ENCODE measurements at places on chromosomes 1 and 21.

- no peak for DNase-seq
Measured at GRCh38 chr21:40208948-40209345, 341.7 kb downstream of the PCP4 start.

- no peak for DNase-seq
Measured at GRCh38 chr1:93692983-93693591, 11.4 kb upstream of the BCAR3 start.

GRCh38 chr1:208248991-208249696 is 5.0 kb upstream of the PLXNA2 start:
- no peak for DNase-seq

DNA sequence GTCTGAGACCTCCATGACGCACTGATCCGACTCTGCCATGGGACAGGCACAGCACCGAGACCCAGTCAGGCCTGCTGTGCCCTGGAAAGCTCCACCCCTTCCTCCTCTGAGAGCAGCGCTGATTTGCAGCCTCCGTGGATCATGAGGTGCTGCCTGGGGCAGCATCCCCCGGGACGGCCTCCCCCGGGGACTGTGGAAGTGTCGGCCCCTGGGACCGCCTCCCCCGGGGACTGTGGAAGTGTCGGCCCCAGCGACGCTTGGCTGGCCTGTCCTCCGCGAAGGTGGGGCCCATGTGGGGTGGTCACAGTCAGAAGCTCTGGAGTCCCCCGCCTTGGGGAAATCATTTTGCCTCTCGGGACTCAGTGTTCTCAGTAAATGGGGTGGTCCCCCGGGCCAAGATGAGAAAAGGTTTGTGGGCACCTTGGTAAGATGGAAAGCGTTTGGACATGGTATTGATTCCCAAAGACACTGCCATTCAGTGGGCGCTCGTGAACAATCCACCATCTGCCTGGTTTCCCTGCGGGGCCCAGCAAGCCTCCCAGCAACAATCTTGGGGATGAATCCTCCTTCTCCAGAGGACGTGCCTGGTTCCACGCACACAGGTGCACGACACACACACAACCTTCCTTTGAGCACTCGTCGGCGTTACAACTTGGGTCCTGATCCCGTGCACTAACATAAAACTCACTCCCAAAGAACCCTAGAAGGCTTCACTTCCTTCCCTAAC is 3.0 kb downstream of the TFF2 start:
- no peak for DNase-seq

DNA sequence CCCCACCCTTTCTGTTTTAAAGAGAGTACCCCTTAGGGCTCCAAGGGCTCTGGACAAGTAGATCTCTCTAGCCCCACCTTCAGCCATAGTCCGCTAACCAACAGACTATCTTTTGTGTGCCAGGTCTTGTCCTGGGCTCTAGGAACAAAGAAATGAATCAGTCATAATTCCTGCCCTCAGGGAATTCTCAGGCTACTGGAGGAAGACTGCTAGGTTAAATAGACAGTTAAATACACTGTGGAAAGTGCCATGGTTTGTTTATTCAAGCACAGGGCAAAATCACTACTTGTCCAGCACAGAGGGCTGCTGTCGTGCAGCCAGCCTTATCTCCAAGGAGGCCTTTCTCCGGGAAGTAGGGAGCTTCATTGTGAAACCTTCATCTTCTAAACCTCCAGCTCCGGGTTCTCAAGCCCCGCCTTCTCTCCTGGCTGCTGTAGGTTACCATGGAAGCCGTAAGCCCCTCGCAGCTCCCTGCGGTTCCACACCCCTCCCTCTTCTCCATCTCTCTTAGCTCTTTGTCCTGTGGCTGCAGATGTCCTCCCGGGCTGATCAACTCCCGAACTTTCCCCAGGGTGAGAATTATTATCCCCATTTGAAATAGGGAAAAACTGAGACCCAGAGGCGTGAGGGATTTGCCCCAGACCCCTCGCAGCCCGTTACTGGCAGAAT is 29.8 kb downstream of the SHISAL2A start:
- peak; percentile 43 for DNase-seq

DNA sequence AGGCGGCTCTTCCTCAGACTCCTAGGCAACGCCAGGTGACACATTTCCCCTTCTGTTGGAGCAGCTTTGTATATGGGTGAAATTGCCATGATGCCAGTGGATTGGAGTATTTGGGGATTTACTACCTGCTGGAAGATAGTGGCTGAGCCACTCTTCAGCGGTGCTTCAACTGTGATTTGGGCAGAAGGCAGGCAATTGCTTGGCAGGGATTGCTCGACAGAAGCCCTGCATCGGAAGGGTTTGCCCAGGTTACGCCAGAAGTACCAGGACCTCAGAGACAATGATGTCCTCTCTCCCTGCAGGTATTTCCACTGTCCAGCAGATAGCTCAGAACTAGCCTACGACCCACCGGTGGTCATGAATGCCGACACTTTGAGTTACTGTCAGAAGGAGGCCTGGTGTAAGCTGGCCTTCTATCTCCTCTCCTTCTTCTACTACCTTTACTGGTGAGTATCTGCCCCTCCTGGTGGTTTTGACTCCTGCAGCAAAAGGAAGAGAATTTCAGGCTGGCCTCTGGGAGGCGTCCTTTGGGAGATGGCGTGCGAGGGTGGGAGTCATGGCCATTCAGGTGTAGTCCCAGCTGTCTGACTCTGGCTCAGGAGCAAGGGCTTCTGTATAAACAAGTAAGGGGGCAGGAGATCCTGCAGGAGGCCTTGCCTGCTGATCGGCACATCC is 118.3 kb downstream of the CNIH3 start:
- no peak for DNase-seq

DNA sequence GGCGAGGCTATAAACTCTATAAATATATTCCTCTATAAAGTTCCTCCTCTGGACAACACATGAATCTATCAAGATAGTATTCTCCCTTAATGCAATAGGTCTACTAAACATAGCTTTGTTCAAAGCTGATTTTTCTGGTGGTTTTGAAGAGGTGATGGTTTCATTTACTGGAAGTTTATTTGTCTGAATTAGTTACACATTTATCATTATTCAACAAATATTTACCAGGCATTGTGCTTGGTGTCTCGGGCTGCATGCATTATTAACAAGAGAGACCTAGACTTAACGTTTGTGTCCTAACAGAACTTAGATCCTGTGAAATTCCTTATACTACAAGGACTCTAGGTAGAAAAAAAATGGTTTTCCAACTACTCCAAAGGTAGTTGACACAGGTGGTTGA is 511.4 kb upstream of the B3GALT2 start:
- no peak for DNase-seq

- peak; percentile 18 for DNase-seq
Measured at GRCh38 chr1:90114521-90115141, 119.7 kb downstream of the ZNF326 start.

GRCh38 chr1:171180670-171181069 is 4.4 kb upstream of the FMO2 start:
- no peak for DNase-seq

DNA sequence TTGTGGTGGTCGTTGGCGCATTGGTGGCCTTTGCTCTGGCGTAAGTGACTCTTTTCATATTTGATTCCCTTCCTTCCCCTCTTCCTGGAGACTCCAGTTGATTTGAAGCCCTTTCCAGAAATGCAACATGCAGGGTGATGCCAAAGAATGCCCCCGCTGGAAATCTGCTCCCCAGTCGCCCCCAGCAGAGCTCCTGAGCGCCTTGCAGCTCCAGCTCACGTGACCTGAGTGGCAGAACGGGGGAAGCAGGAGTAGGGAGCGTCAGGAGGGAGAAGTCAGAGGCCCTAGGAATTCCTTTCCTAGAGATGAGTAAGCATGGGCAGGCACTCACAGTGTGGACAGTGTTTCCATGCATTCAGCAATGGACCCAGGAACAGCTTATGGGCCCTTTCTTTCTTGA is 255.9 kb downstream of the CACNA1E start:
- DNase-seq, result no peak

DNA sequence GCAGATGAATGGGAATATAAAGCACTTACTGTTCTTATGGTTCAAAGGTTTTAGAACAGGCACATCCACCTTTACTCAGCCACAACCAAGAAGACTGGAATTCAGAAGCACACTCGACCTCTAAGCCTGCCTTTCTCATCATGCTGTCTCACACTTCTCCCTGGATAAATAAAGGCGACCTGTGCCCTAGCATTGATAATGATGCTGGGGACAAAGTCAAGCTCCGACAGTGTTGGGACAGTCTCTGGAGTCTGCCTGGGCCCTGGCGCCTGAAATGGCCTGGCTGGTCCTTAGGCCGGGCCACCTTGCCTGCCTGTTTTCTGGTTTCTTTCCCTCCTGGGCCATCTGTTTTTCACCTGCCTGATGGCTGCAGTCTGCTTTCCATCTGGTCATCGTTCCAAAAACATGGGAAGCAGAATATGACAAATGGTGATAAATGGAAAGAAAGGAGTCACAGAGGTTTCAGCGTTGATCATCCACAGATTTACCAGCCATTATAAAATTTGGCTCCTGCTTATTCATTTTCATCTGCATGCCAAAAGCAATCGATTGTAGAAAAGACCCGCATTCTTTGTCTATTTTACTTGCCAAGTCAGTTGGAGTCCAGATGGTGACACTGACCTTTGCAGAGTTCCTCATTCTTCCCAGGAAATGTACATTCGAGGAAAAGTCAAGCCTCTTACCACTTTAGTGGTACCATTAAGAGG is 91.2 kb upstream of the KCNJ15 start:
- no peak for DNase-seq

- no peak for DNase-seq
Measured at GRCh38 chr1:168004531-168004930, 67.7 kb upstream of the MPC2 start.

- no peak for DNase-seq
Measured at GRCh38 chr1:230760360-230760827, 13.2 kb downstream of the CAPN9 start.

DNA sequence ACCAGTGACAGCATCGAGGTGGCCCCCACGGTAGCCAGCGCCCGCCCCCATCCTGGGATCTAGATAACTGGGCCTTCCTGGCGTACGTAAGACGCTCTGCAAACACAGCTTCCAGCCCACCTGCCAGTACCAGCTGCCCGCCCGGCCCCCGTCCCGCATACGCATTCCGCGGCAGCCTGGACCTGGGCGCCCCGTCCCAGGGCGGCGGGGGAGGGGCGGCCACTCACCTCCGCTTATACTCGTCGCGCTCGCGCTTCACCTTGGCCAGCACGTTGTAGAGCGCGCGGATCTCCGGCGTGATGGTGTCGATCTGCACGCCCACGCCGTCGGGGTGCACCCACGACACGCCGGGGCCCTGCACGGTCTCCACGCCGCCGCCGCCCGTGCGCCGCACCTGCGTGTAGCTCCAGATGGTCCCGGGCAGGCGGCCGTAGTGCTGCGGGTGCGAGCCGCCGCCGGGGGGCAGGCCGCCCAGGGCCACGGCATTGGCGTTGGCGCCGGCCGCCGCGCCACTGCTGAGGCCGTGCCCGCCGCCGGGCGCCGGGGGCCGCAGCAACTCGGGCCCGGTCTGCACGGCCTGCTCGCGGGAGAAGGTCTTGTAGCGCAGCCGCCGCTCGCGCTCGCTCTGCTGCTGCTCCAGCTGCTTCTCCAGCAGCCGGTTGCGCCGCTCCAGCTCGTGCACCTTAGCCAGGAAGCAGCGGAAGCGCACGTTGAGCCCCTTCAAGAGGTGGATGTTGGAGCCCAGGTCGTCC is 859 bp downstream of the IFFO2 start:
- no peak for DNase-seq

DNA sequence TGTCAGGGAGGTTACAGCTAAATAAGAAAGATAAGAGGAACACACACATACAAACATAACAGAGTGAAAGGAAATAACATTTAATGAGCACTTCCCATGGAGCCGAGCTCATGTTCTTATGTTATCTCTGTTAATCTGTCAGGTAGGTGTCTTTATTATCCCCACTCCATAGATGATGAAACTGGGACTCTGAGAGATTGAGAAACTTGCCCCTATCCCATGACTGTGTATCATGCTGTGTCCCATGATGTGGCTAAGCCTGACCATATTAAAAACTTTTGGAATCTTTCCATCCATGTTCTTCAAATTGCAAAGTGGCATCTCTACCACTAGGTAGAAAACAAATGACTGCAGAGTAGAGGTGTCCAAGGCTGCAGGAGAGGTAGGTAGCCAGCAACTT is 285.2 kb upstream of the SGIP1 start:
- no peak for DNase-seq

DNA sequence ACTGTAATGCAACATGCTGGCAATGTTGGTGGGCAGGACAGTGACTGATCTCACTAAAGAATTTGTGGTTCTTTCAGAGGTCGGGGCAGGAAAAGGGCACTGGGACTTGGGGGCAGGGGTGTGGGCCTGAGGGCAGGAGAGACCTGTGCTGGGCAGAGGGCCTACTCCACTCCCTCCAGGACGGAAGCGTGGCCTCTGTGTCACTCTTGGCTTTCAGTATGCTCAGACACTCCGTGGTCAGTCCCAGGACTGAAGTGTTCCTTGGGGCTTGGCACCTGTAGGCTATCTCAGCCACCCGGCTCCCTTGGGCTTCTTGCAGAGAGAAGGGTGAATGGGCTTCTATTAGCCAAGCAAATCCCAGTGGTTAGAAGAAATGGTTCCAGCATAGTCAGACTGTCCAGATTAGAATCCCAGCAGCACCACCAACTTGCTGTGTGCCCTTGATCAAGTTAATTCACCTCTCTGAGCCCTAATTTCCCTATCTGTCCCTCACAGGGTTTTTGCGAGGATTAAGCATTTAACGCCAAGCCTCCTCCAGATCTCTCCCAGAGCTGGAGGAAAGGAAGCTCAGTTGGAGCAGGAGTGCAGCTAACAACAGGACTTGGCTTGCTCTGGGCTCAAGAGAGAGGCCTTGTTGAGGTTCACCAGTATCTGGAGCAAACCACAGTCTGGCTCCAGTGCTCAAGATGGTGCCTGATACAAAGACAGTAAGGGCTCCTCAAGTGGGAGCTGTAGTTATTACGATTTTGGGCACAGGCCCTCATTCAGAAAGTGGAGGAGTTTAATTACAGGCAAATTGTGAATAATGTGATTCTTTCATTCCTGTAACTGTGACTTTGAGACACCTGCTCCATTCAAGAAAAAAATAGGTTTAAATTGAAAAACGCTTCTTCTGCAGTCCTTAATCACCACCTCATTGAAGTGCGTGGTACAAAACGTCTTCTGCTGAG is 57.7 kb upstream of the LRP8 start:
- DNase-seq, result no peak

GRCh38 chr1:115404911-115405310 is 66.9 kb upstream of the NGF start:
- DNase-seq, result no peak

- peak; percentile 25 for DNase-seq
Measured at GRCh38 chr1:12047120-12047876, 15.8 kb upstream of the TNFRSF8 start.

GRCh38 chr21:42837421-42838211 is 41.7 kb downstream of the WDR4 start:
- DNase-seq, result no peak

GRCh38 chr1:48644190-48644900 is 132.3 kb downstream of the BEND5 start:
- DNase-seq, result no peak

DNA sequence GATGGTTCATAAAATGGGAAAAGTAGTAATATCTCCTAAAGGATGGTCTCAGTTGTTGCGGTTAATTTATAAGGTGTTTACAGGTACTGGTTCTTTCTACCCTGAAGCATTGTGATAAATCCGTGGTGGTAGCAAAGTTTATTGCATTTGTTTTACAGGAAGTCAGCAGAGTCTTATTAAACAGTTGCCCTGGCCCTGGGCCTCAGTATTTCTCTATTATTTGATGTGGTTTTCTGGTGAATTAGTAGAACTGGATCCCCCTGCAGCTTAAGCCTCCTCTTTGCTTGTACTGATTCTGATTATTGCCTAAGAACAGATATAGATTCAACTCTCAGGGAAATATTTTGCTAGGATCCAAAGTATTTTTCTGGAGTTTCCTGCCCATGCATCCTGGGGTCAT is 76.4 kb upstream of the CD55 start:
- no peak for DNase-seq

GRCh38 chr1:24694380-24694843 is 50.8 kb upstream of the CLIC4 start:
- peak; percentile 72 for DNase-seq

Measured in AG09309 (cell line).